Epithelial cell of esophagus (primary cell): ENCODE measurements at places on chromosomes 12 and 14.

GRCh38 chr12:22283006-22283506 is 51.5 kb downstream of the ST8SIA1 start:
- peak; percentile 57 for DNase-seq

- peak; percentile 21 for DNase-seq
Observed at GRCh38 chr12:45232146-45232755, 16.4 kb downstream of the ANO6 start.

GRCh38 chr12:51972849-51973273 is 21.4 kb downstream of the ACVR1B start:
- peak; percentile 78 for DNase-seq

- no peak for DNase-seq
Observed at GRCh38 chr12:80821513-80822000, 104.8 kb downstream of the MYF5 start.

DNA sequence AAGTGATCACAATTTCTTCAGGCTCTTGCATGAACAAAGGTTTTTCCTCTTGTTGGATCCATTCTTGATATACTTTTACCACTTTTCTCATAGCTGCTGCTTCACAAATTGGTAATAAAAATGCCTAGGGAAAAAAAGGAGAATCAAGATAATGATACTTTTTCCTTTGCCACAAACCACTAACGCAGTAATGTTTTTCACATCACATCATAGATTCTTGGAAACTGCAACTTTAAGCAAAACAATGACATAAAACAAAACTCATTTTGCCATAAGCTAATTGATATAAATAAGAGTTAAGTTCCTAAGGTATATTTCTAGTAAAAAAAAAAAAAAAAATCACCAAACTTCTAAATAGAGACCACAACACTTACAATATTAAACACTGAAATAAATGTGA is 66.7 kb downstream of the RALGAPA1 start:
- DNase-seq, result no peak

DNA sequence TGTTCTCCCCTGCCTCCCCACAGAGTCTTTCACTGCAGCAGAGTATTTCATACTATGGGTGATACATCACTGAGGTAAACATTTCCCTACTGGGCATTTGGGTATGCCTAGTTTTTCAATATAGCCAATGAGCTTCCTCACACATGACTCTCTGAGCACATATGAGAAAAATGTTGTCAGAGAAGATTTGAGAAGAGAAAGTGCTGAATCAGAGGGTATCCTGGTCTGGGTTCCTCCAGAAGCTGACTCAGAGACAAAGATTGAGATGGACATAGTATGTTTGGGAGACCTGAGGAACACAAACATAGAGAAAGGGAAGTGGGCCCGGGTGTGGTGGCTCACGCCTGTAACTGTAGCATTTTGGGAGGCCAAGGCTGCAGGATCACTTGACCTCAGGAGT is 12.6 kb downstream of the SLC8B1 start:
- peak; percentile 92 for DNase-seq

- DNase-seq, result peak; percentile 98
Observed at GRCh38 chr14:31243860-31244259, 36.3 kb upstream of the HECTD1 start.

DNA sequence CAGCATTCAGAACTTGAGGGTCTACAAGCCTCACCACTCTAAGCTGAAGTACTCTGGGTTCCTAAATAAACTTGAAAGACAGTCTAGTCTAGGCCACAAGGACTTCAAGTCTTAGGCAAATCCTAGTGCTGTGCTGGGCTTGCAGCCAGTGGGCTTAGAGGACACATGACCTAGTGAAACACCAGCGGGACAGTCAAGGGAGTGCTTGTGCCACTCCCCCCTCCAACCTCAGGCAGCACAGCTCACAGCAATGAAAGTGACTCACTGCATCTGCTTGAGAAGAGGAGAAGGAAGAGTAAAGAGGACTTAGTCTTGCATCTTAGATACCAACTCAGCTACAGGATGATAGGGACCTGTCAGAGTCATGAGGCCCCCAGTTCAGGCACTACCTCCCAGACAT is 438.1 kb downstream of the IPO8 start:
- peak; percentile 17 for DNase-seq

DNA sequence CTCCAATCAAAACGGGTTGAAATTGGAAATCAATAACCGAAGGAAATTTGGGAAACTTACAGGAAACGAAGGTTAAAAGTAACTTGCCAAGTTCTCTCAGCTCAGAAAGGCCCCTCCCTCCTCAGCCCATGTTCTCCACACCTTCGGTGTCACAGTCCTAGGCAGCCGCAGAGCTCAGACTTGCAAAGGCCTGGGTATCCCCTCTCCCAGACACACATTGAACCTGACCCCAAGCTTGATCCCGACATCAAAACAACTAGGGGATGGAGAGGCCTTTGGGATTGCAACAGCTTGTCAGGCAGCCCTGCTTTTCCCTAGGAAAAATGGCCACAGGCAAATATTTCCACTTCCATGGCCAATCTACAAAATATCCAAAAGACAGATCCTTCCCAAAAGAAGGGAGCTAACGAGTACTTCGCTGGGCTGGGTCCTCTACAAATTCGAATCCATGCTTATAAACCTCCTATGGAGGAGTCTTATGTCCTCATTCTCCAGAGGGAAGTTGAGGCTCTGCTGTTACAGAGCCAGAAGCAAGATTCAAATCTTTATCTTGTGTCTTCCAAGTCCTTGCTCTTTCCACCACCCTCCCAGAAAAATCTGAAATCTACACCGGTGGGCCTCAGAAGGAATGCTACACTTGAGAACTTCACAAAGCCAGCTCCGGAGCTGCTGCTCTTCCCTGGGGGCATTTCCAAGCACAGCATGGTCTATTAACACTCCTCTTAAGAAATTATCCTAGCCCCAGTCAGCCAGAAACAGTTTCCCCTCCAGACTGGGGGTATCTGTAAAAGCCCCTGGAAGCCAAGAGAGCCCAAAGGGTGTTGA is 35.7 kb upstream of the PNMA1 start:
- no peak for DNase-seq

DNA sequence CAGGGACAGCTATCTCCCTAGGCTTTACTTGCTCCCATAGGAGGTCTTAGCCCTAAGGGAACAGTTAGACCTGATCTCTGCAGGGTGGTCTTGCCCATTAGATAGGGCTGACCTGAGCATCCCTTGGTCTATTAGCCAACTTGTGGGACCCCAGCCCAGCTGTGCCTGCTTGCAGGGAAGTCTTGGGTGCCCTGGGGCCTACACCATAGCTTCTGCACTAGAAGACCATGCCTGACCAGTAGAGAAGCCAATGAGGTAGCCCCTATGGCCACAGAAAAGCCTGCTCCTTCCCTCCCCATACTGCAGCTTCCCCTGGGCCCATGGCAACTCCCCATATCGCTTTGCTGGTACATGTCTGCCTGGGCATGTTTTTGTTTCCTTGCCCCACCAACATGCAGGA is 1049.1 kb downstream of the TRHDE start:
- DNase-seq, result no peak

GRCh38 chr14:67343601-67344230 is 15.9 kb downstream of the ATP6V1D start:
- peak; percentile 92 for DNase-seq

- DNase-seq, result no peak
Observed at GRCh38 chr14:90783344-90783743, 32.9 kb downstream of the TTC7B start.

DNA sequence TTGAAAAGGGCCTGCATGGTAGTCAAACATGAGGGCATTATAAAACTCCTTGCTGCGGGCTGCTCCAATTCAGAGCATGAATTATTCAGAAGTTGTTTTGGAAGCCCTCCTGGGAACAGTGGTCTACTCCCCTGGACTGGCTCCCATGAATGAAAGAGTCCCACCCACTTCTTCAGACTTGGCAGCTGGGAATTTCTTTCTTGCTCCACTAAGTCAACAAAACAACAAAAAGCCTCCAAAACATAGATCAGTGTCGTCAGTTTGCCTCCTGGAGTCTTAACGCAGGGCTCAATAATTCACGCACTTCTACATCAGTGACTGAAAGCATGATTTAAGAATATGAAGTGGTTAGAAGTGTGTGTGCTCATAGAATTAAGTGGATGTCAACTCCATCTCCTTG is 37.9 kb downstream of the AKAP6 start:
- no peak for DNase-seq

GRCh38 chr12:102629262-102629888 is 149.0 kb upstream of the IGF1 start:
- no peak for DNase-seq

DNA sequence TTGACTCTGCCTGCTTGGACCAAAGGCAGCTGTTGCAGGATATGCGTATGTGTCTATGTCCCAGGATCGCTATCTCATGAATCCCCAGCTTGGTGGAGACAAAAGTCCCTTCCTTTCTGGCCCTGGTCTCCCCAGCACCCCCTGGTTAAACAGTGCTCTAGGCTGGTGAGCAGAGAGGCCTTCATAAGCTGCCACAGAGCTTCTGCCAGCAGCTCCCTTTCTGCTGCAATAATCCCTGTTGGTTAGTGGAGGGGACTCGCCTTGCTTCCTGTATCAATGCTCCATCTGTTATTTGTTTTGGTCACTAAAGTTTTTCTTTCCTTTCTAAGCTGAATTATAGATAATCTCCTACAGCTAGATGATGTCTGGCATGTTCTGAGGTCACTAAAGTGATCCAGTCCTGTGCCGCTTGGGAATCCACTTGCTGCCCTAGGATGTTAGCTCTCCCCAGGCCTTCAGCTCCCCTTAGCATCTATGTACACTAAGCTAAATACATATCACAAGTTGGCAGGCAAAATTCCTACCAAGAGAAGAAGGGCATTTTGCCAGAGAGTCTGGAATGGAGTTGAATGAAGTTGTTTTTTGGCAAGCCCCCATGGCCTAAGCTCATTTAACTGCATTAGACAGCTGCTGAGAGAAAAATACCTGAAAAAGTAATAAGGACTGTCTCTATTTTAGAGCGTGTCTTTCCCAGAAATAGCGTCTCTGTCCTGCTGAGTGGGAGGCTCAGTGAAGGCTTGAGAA is 47.8 kb downstream of the RDH12 start:
- no peak for DNase-seq

- DNase-seq, result peak; percentile 46
Observed at GRCh38 chr12:98574110-98574509, 19.4 kb upstream of the SLC25A3 start.

GRCh38 chr12:60205500-60205899 is 609.7 kb downstream of the SLC16A7 start:
- peak; percentile 73 for DNase-seq

DNA sequence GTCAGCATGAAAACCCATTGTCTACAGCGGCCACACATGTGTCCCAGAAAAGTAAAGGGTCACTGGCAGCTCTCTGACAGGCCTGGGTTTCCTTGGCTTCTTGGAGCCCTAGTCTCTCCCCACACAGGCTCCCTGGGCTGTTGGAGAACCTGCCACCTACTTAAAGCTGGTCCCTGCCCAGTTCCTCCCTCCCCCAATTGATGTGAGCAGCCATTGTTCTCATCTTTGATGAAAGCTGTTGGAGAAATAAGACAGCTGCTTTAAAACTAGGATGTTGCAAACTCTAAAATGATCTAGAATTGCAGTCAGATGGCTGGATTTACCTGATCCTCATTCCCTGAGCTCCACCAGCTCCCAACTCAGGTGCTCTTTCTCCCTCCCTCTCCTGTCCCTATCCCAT is 4.8 kb upstream of the PLEKHH1 start:
- no peak for DNase-seq

DNA sequence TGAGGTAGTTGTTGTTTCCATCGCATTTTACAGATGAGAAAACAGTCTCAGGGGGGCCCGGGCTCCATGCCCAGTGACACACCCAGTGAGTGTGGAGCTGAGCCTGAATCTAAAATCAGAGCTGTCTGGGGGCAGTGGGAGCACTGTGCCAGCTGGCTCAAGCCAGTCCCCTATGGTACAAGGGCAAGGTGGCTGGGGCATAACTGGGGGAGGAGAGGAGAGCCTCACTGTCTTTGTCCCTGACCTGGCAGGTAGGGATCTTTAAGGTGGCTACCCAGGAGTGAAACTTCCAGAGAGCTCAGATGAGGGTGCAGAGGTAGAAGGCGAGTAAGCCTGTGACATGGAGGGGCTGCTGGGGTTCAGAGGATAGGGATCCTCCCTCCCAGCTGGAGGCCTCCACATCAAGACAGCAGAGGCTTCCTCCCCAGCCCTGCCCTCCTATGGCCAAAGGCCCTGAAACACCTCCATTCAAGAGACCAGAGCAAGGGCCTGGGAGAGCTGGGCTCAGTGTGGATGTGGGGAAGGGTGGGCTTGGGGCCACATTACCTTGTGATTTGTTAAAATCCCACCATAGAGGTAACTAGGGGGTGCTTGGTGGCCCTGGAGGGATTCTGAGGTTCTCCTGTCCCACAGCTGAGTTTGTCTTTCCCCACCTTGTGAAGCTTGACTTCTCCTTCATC is 33.1 kb downstream of the ASCL4 start:
- no peak for DNase-seq
